ENCODE measurements at places on chromosomes 3 and 15.

DNA sequence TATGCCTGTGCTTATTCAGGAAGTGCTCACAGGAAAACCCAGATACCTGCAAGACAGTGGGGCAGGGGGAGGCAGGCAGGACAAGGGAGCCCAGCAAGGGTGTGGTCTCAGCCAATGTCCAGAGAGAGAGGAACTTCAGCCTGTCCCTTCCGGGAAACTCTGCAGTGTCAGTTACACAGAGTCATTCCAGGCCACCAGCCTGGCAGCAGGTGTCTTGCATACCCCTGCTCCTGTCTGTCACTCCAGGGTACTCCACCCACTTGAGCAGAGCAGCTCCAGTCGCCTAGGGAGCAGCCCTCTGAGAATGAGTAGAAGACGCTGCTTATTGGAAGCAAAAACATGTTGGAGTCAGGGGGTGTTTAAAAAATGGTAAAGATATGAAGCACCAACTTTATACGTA lies 431.2 kb upstream of the RGMA start:
- no peak for DNase-seq

GRCh38 chr15:65762914-65763787 lies 28.9 kb downstream of the DENND4A start:
- peak; percentile 12 for DNase-seq

DNA sequence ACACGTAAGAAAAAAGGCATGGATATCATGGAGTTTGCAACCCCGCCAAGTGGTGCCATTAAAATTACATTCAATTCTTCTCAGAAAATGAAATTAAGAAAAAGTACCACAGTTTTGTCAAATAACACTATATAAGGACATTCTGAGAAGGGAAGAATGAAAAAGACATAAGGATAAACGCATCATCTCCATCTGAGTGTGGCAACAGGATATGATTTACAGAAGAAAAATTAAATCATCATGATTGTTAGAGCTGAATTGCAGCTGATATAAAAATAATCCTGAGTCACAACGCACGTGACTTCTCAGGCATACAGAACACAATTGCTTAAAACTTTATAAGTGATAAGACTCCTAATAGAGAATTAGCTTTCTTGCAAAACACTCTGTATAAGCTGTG lies 133.8 kb downstream of the GREM1 start:
- peak; percentile 94 for DNase-seq

- DNase-seq, result no peak
These were observed 42.3 kb downstream of the SNRK start for GRCh38 chr3:43328653-43329052.

- peak; percentile 35 for DNase-seq
These were observed 710 bp downstream of the LRRC57 start for GRCh38 chr15:42547918-42548248.

DNA sequence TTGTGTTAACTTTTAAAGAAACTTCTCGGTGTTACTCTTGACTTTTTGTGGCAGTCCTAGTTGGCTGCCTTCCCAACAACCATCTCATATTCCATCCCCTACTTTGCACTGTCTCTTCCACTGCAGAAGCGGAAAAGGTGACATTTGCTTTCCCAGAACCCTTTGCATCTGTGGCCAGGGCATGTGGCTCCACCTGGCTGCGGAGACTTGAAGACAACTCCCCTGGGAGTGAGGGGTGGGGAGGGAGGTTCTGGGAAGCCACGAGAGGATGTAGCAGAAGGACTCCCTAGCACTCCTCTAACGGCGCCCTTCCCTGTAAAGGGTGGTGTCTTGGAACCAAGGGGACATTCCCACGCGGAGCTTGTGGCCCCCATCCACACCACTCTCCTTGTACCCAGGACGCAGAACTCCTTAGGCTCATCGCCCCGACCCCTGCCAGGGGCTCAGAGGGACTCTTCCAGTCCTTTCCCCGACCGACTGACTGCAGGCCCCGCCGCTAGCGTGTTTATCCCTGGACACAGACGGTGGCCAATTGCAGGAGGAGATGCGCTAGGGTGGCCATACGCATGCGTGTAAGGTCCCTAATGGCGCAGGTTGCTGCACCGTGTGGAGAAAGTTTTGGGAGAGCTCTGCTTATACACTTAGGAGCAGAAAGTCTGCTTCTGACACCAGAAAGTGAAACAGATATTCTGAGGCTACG lies 33.2 kb upstream of the SECISBP2L start:
- no peak for DNase-seq

DNA sequence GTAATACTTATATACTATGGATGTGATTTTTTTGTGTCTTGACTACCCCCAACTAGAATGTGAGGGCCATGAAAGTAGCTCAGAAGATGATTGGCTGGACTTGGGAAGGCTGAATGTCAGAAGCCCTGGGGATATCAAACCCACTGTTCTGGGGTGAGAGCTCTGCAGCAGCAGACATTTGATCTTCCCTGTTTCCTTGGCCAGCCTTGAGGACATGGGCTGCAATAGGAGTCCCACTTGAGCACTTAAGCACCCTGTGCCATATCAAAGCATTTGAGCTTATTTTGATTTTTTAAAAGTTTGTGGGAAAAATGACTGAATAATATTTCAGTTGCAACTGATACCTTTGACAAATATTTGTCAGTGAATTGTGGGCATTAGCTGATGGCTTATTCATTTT lies 21.7 kb downstream of the GTF2E1 start:
- DNase-seq, result no peak

DNA sequence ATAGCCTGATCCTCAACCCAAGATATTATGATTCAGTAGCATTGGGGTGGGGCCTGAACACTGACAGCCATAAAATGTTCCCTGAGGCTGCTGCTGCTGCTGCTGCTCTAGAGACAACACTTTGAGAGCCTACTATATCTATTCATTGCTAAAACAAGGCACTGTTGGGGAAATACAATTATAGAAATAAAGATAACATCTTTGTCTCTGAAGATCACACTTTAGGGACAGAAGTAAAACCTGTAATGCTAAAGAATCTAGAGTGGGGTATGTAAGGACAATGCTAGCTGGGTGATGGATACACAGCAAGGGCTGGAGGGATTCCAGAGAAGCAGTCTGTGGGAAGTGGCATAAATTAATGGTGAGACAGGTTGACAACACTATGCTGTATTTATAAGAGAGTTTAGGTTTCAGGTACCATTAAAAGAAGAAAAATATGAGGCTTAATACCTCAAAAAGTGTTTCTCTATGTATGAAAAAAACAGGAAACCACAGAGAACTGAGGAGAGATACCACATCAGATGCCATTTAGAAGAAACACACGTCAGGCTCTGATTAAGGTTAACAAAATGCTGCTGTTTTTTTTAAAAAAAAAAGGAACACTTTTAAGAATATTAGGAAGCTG lies 115.9 kb downstream of the CBLB start:
- no peak for DNase-seq

GRCh38 chr3:55860049-55860721 lies 373.1 kb upstream of the WNT5A start:
- DNase-seq, result peak; percentile 53

DNA sequence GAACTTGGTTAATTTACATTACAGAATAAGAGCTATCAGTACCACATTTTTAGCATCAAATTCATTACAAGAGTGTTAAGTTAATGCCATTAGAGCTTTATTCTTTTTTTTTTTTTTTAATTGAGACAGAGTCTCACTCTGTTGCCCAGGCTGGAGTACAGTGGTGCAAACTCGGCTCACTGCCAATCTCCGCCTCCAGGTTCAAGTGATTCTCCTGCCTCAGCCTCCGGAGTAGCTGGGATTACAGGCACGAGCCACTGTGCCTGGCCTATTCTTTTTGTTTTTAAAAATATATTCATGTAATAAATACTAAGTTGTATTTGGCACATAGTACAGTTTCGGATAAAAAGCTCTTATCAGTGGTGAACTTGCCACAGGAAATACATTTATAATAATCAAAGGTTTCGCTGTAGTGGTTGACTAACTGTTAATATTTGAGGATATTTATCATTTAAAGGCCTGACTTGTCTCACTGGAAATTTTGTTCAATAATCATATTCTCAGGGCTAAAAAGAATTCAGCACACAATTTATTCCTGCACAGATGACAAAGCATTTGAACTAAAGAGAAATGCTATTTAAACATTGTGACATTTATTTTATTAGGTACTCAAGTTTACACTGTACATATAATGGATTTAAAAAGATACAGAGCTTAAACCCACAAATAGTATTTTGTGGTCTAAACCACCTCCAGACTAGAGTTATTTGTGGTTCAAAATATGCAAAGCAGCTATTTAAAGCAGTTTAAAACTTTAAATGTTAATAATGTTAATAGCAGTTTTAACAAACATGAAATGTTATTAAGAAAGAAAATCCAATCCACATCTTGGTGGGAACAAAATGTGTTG lies 6.1 kb upstream of the LEKR1 start:
- DNase-seq, result no peak

Data from fibroblast of gingiva (primary cell).